ENCODE measurements at places on chromosomes 7 and 10.

DNA sequence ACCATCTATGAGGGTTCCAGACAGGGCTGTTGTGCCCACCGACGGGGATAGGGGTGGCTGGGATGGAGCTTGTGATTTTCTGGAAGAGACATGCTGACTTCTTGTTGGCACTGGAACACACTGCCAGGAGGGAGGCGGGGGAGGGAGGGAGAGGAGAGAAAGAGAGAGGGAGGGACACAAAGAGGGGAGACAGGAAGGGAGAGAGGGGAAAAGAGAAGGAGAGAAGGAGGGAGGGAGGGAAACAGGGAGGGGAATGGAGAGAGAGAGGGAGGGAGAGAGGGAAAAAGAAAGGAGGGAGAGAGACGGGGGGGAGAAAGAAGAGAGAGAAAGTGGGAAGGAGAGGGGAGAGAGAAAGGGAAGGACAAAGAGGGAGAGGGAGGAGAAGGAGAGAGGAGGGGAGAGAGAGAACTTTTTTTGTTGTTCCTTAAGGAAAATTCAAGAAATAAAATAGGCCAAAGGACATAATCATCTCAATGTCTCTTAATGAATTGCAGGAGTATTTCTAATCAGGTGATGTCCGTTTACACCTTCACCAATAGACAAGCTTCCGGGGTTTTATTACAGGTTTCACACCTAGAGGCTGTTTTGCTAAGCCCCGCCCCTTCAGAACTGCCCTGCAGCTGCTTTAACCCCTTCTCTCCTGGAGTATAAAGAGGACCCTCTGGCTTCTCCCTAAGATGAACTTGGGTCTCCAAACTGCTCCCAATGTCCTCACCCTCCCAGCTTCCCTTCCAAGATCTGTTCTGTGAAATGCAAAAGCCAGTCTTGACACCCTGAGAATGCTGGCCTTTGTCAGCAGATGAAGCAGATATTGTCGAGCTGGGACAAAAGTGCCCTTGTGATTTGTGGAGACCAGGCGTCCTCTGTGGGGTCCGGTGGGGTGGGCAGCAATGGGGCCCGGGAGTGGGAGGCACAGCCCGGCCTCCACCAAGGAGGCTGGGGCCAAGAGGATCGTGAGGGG, 82.0 kb upstream of the GTF2IRD1 start:
- DNase-seq = no peak
- peaks cover 6% of the 10 kb centered on the region for H3K4me1 ChIP-seq
- no peaks in the 10 kb centered on the region for H3K36me3 ChIP-seq
- no peaks in the 10 kb centered on the region for H3K27me3 ChIP-seq
- H3K27ac ChIP-seq = no peak overlapping the region

GRCh38 chr7:33842150-33842549, 63.2 kb upstream of the BMPER start:
- H3K4me1 ChIP-seq = no peaks in the 10 kb centered on the region
- no peaks in the 10 kb centered on the region for H3K36me3 ChIP-seq
- H3K27ac ChIP-seq = no peak overlapping the region
- no peaks in the 10 kb centered on the region for H3K27me3 ChIP-seq
- no peak overlapping the region for H3K4me3 ChIP-seq

- peaks cover 3% of the 10 kb centered on the region for H3K4me1 ChIP-seq
- H3K4me3 ChIP-seq = no peak overlapping the region
- no peak overlapping the region for H3K27ac ChIP-seq
- no peaks in the 10 kb centered on the region for H3K27me3 ChIP-seq
These were observed 40.5 kb downstream of the MDFIC start for GRCh38 chr7:114962441-114962840.

- H3K4me3 ChIP-seq = no peak overlapping the region
- H3K27ac ChIP-seq = no peak overlapping the region
- no peaks in the 10 kb centered on the region for H3K36me3 ChIP-seq
- peaks cover 20% of the 10 kb centered on the region for H3K27me3 ChIP-seq
These were observed 98.4 kb upstream of the PODXL start for GRCh38 chr7:131654668-131655326.

DNA sequence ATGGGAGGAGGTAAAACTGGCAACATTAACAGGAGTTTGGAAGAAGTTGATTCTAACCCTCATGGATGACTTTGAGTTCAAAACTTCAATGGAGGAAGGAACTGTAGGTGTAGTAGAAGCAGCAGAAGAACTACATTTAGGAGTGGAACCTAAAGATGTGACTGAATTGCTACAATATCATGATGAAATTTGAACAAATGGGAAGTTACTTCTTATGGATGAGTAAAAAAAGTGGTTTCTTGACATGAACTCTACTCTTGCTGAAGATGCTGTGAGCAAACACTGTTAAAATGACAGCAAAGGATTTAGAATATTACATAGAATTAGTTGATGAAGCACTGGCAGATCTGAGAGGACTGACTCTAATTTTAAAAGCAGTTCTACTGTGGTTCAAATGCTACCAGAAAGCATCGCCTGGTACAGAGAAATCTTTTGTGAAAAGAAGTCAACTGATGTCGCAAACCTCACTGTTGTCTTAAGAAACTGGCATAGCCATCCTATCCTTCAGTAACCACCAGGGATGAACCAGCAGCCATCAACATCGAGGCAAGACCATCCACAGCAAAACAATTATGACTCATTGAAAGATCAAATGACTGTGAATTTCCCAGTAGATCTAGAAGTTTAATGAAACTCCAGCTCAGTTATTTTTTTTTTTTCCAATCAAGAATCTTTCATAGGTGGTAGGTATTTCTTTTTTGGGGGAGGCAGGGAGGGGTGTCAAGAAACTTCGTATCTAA, 20.8 kb downstream of the BRAF start:
- H3K36me3 ChIP-seq = no peaks in the 10 kb centered on the region
- DNase-seq = no peak
- no peak overlapping the region for H3K27ac ChIP-seq
- no peak overlapping the region for H3K4me3 ChIP-seq
- H3K27me3 ChIP-seq = no peaks in the 10 kb centered on the region

DNA sequence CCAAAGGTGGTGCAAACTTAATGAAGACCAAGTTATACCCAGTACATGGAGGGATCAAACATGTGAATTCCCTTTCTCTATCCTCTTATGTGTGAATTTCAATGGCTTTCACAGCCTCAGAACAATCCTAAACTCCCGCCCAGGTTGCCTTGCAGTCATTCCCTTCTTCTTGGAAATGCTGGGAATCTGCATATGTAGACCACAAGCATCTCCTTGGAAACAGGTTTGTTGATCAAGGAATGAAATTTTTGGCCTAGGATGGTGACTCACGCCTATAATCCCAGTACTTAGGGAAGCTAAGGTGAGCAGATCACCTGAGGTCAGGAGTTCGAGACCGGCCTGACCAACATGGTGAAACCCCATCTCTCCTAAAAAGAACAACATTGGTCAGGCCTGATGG, 77.8 kb upstream of the ABI1 start:
- no peaks in the 10 kb centered on the region for H3K36me3 ChIP-seq
- peaks cover 6% of the 10 kb centered on the region for H3K27me3 ChIP-seq
- no peak overlapping the region for H3K27ac ChIP-seq
- DNase-seq = no peak

- DNase-seq = no peak
- H3K4me1 ChIP-seq = no peaks in the 10 kb centered on the region
- no peak overlapping the region for H3K4me3 ChIP-seq
- peaks cover 40% of the 10 kb centered on the region for H3K36me3 ChIP-seq
- no peak overlapping the region for H3K27ac ChIP-seq
These were observed 17.9 kb downstream of the ZNF316 start for GRCh38 chr7:6654842-6655610.

- no peaks in the 10 kb centered on the region for H3K36me3 ChIP-seq
- no peak overlapping the region for H3K27ac ChIP-seq
- no peaks in the 10 kb centered on the region for H3K4me1 ChIP-seq
- H3K4me3 ChIP-seq = no peak overlapping the region
- H3K27me3 ChIP-seq = no peaks in the 10 kb centered on the region
These were observed 107.8 kb downstream of the TCERG1L start for GRCh38 chr10:131203456-131204357.

GRCh38 chr7:45691155-45691656, 117.0 kb downstream of the ADCY1 start:
- no peak overlapping the region for H3K4me3 ChIP-seq
- DNase-seq = no peak
- no peaks in the 10 kb centered on the region for H3K4me1 ChIP-seq
- no peak overlapping the region for H3K27ac ChIP-seq
- H3K27me3 ChIP-seq = peaks cover 10% of the 10 kb centered on the region
